ENCODE measurements at places on chromosomes 5 and 9.

DNA sequence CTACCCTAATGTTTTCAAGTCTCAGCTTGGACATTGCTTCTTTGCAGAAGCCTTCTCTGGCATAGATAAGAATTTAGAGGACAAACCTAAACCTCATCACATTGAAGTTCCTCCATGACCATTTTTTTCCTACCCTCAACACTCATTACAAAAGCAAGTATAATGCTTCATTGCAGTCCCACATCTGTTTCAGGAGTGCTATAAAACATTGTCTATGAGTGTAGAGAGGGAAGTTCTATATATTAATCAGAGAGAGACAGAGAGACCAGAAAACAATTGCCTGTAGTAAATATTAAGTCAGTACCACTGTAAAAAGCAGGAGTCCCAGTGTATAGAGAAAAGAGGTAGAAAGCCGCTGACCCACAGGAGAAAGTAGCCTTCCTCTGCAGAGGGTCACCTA is 149.7 kb downstream of the PRELID2 start:
- no peak for DNase-seq

DNA sequence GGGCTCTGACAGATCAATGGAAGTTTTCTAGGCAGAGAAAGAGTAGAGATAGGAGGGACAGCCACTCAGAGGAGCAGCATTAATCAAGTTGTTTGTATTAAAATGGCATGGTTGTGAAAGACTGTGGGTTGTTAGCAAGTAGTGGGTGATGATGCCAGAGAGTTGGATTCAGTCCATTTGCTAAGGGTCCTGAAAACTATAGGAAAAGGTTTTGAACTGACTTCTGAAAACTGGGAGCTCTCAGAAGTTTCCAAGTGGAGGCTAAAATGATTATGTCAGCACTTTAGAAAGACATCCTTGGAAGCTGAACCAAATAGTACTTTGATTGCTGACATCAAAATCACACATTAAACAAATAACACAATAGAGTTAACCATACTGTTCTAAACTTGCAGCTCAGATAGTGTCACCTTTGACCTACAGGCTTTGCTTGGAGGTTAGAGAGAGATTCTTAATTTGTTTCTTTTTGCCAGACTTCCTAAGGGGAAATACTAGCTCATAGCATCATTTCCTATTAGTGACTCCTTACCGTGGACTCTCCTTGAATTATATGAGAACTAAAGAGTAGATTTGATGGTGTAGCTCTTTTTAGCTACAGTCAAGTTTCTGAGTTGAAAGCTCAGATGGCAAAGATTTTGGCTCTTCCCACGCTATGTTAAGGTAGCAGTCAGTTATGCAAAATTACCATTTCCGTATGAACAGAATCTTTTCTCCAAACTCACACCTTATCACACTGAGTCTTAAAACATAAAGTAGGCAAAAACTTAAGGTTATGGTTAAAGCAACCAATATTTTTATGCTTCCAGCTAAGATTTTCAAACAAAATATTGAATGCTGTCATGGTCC is 277.1 kb downstream of the NR3C1 start:
- DNase-seq, result no peak

GRCh38 chr5:146291421-146292074 is 47.1 kb upstream of the POU4F3 start:
- DNase-seq, result no peak

- DNase-seq, result no peak
Measured at GRCh38 chr9:26132746-26133312, 454.6 kb upstream of the TUSC1 start.

GRCh38 chr5:157917899-157918809 is 59.2 kb upstream of the CLINT1 start:
- no peak for DNase-seq

GRCh38 chr9:112437406-112437805 is 49.2 kb upstream of the KIAA1958 start:
- DNase-seq, result no peak

- no peak for DNase-seq
Measured at GRCh38 chr9:4096121-4096520, 203.7 kb downstream of the GLIS3 start.

DNA sequence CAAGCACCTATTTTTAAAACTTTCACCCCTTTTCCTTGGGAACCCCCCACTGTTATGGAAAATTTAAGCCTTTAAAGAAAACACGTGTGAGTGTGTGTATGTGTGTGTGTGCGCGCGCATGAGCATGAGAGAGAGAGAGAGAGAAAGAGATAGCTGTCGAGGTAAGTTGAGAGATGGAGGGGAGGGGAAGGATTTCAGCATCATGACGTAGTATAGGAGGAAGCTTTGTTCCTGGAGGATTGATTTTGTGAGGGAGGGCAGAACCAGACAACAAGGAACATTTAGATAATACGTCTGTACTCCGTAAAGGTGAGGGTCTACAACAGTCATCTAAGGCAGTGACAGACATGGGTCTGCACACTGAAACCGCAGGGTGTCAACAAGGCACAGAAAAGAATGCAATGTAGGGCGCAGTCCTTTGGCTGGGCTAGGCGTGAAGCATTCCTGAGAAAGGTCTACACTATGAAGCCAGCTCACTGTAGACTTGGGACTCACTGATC is 227.7 kb downstream of the SMARCA2 start:
- DNase-seq, result no peak

- no peak for DNase-seq
Measured at GRCh38 chr5:55713871-55714270, 1.7 kb upstream of the SLC38A9 start.

- no peak for DNase-seq
Measured at GRCh38 chr9:130368631-130369103, 76.1 kb upstream of the ASS1 start.
